ENCODE measurements at places on chromosomes 3 and 15. TPM values are rescaled to one million over a fixed set of nuclear protein-coding genes. Genes with fewer than 3 reads are reported as not detected.
A peak's percentile ranks its signal among the peaks of the same experiment; 100 is the strongest.

The KLHL40 gene
- not detected for total RNA-seq

The FAM43A gene
- 73.4 TPM for total RNA-seq

The BNC1 gene
- total RNA-seq: not detected

The LPP gene
- total RNA-seq: 228 TPM

The RBM6 gene
- total RNA-seq: 76.6 TPM

The KBTBD8 gene
- 3.4 TPM for total RNA-seq

The CTDSPL gene
- total RNA-seq: 80.0 TPM

The SAMMSON gene
- not detected for total RNA-seq

The WDR72 gene
- total RNA-seq: 1.2 TPM

The ZNF662 gene
- total RNA-seq: 5.9 TPM

The TRMT10C gene
- total RNA-seq: 20.1 TPM

The NAA80 gene
- 9.8 TPM for total RNA-seq

The RAB6B gene
- 3.3 TPM for total RNA-seq

The OXTR gene
- total RNA-seq: 0.76 TPM

The SLC27A2 gene
- 37.2 TPM for total RNA-seq

The CYP11A1 gene
- total RNA-seq: 0.31 TPM

The TICRR gene
- 4.4 TPM for total RNA-seq

The CLEC3B gene
- total RNA-seq: 19.2 TPM

The MINAR1 gene
- total RNA-seq: 0.28 TPM

The MRPS25 gene
- total RNA-seq: 68.3 TPM

The LRRK1 gene
- 46.6 TPM for total RNA-seq

The TRANK1 gene
- 54.0 TPM for total RNA-seq

DNA sequence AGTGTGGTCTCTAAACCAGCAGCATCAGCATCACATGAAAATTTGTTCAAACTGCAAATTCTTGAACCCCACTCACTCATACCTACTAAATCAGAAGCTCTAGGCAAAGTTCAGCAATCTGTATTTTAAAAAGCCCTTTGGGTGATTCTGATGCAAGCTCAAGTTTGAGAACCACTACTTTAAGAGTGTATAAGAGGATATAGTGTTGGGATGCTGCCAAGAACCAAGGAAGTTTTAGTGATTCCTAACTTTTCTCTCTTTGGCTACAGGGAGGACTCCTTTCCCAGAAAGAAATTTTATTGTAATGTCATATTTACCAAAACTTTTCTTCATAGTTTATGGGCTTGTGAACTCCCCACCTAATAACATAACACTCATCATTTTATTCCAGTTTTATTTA is 422.2 kb downstream of the TBC1D5 start:
- DNase-seq: no peak

GRCh38 chr3:53300826-53301225 is 45.0 kb upstream of the TKT start:
- DNase-seq: no peak

GRCh38 chr3:170499562-170500156 is 81.0 kb downstream of the CLDN11 start:
- no peak for DNase-seq

GRCh38 chr15:101386006-101386405 is 91.0 kb upstream of the SNRPA1 start:
- no peak for DNase-seq

GRCh38 chr15:74040109-74040850 is 42.1 kb downstream of the GOLGA6A start:
- DNase-seq: no peak

DNA sequence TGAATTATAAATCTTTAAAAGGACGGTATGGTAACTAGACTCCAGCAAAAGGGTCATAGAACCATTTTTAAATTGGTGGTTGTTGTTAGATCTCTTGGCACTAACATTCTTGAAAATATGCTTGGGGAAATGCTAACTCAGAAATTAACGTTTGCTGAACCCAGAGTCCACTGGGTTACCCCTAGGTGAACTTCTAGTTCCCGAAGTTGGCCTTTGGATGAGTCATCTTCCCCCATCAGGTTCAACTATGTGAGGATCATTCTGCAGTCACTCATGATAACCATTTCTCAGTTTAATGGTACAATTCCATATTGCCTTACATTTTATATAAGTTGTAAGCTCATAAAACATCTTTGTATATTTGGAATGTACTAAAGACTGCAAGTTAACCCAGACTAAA is 204.7 kb downstream of the THSD4 start:
- no peak for DNase-seq

DNA sequence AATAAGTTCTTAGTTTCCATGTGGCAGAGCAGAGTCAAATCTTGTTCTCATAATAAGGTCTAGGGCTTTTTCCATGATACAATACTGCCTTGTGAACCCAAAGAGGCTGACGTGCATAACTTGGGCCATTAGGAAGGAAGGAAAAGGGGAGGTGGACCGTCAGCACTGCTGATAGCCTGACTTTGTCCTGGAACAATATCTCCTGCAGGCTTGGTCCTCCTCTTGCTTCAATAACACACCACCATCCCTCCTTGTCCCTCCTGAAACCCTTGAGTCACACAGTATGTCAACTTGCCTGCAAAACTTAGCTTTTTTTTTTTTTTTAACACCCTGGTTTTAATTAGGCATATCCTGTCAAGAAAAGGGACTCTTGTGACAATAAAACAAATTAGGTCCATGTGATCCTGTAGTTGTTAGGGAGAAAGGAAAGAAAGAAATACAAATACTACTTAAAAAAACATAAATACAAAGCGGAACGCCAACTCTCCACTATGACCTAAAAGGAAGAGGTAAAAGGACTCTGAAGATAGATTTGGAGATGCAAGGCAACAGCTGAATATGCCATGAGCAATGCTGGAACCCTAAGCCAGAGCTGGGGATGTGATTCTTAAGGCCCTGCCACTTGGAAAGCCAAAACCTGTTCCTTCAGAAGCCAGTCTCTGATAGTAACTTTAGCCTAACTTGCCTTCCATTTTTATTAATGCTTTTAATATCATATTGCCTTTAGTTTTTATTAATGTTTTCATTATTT is 67.0 kb downstream of the WWTR1 start:
- no peak for DNase-seq

DNA sequence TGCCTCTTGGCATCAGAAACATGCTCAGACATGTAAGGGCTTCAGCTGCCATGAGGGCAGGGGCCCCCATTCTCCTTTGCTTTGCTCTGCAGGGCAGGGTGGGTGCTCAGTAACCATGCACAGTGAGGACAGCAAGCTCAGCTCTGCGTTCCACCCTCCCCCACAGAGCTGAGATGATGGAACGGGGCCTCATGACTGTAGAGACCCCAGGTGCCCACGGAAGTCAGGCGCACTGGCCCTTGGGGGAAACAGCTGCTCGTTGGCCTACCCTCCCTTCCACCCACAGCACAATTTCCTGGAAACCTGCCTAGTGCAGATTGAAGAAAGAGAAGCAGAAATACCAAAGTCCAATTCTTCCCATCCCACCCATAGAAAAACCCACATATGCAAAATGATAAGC is 10.5 kb downstream of the CTXND1 start:
- no peak for DNase-seq

GRCh38 chr3:184602372-184603150 is 41.0 kb downstream of the EPHB3 start:
- no peak for DNase-seq

GRCh38 chr3:170801597-170801996 is 68.4 kb downstream of the RPL22L1 start:
- no peak for DNase-seq

- no peak for DNase-seq
Observed at GRCh38 chr3:98172621-98173020, 6.1 kb downstream of the OR5H15 start.

GRCh38 chr3:187919048-187919447 is 173.8 kb upstream of the BCL6 start:
- no peak for DNase-seq

- no peak for DNase-seq
Observed at GRCh38 chr3:55796533-55796932, 309.4 kb upstream of the WNT5A start.

GRCh38 chr3:194259982-194260766 is 91.0 kb downstream of the CPN2 start:
- DNase-seq: peak; percentile 8

GRCh38 chr3:126982126-126982470 is 817 bp upstream of the PLXNA1 start:
- peak; percentile 41 for DNase-seq

- no peak for DNase-seq
Observed at GRCh38 chr15:84839714-84840113, 22.6 kb downstream of the ALPK3 start.

- DNase-seq: no peak
Observed at GRCh38 chr3:67648701-67649100, 5.7 kb downstream of the SUCLG2 start.

GRCh38 chr15:97053635-97054034 is 723.1 kb downstream of the NR2F2 start:
- DNase-seq: no peak

DNA sequence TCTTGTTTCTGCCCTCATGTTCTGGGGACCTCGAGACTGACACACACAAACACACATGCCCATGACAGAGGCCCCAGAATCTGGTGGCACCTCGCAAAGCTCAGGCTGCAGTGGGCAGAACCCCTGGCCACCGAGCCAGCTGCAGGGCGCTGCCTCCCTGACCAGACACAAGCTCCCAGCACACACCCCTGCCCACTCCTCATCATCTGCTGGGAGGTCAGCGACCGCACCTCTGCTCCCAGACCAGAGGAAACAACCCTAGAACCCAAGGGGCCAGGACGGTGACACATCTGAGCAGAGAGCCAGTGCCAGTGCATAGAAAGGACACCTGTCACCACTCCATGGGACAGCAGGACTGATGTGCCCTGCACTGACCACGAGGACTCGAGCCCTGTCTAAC is 43.2 kb downstream of the HMCES start:
- no peak for DNase-seq

GRCh38 chr15:66830358-66830757 is 128.3 kb downstream of the SMAD6 start:
- no peak for DNase-seq

DNA sequence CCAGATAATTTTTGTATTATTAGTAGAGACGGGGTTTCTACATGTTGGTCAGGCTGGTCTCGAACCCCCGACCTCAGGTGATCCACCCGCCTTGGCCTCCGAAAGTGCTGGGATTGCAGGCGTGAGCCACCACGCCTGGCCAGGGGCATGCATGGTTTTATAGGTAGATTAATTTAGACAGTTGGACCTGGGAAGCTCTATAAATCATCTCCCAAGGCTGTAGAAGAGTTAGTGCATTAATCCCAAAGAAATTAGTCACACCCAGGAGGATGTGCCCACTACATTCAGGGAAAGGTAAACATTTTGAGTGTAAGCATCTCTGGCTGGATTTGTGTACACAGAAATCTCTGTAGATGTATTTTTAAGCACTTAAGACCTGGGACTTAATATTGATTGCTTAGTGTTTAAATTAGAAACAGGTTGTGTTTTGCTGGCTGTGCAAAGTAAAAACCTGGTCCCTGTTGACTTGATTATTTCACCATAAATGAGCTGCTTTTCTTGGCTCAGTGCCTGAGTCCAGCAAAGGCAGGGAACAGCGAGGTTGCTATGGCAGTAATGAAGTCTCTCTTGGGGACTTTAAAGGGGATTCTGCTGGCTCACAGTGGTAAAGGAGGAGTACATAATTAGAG is 19.2 kb downstream of the EXOSC7 start:
- no peak for DNase-seq

GRCh38 chr3:55476515-55476914 is 10.6 kb downstream of the WNT5A start:
- no peak for DNase-seq

DNA sequence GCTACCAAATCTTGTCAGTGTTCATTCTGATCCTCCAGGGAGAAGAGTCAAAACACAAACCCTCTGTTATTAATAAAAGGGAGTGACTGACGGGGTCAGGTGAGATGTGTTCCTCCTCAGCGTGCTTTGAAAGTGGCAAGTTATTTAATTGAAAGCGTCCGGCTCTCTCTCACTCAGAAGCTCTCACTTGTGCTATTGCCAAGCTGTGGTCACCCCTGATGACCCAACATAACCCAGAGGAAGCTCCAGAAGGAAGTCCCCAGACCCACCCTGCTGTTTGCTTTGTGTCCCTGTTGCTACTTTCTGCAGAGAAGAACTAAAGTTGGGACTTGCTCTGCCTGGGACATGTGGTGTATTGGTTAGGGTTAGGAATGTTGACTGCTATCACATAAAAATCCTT is 235.6 kb downstream of the EDEM1 start:
- no peak for DNase-seq

DNA sequence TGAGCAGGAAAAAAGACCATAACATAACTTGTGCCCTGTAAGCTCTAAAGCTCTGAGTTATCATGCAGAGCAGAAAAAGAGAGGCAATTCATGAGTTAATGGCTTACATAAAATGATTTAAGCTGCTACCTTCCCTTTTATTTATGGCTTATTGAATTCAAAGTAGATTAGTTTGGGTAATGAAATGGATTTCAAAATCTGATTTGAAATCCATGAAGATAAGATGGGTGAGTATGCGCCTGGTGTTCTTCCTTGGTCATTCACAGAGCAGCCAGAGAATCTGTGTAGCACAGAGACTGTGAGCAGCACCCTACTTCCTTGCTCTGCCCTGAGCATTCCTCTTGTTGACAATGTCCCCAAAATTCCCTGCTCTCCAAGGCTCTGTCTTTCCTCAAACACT is 36.2 kb upstream of the MRPL3 start:
- no peak for DNase-seq

- peak; percentile 53 for DNase-seq
Observed at GRCh38 chr15:43132830-43133429, 456 bp upstream of the TMEM62 start.

- no peak for DNase-seq
Observed at GRCh38 chr3:30948426-30948825, 54.0 kb upstream of the GADL1 start.

GRCh38 chr15:32994810-32995424 is 199.6 kb downstream of the FMN1 start:
- DNase-seq: no peak

- no peak for DNase-seq
Observed at GRCh38 chr3:128070898-128071591, 18.8 kb downstream of the SEC61A1 start.

GRCh38 chr3:122097141-122097540 is 42.0 kb downstream of the CD86 start:
- no peak for DNase-seq

Measured in left colon (tissue), 2 donors.